Karpas-422 (cell line): ENCODE measurements at places on chromosomes 12 and 14. TPM values are rescaled to one million over a fixed set of nuclear protein-coding genes. Genes with fewer than 3 reads are reported as not detected.

The DPY19L2 gene
- not detected in 2 replicates for total RNA-seq

The KCNMB4 gene
- total RNA-seq = 55.5 and 55.9 TPM in 2 replicates

GRCh38 chr12:48852734-48853688 is 1.0 kb upstream of the DDX23 start:
- H3K4me3 ChIP-seq = peak overlapping the region; percentile 85
- peak overlapping the region; percentile 32 for H3K27ac ChIP-seq
- peaks cover 34% of the 10 kb centered on the region for H3K4me1 ChIP-seq
- DNase-seq = peak; percentile 97
- H3K36me3 ChIP-seq = peaks cover 3% of the 10 kb centered on the region; the same call in 1 of the 2 replicates
- H3K27me3 ChIP-seq = no peaks in the 10 kb centered on the region

GRCh38 chr12:29132316-29132715 is 16.8 kb upstream of the FAR2 start:
- H3K27ac ChIP-seq = no peak overlapping the region
- H3K4me3 ChIP-seq = no peak overlapping the region
- DNase-seq = no peak
- no peaks in the 10 kb centered on the region for H3K4me1 ChIP-seq

- no peaks in the 10 kb centered on the region for H3K27me3 ChIP-seq
- DNase-seq = no peak
- no peaks in the 10 kb centered on the region for H3K4me1 ChIP-seq
- no peak overlapping the region for H3K4me3 ChIP-seq
- no peak overlapping the region for H3K27ac ChIP-seq
These were observed 40.3 kb downstream of the TRAFD1 start for GRCh38 chr12:112165624-112166023.

DNA sequence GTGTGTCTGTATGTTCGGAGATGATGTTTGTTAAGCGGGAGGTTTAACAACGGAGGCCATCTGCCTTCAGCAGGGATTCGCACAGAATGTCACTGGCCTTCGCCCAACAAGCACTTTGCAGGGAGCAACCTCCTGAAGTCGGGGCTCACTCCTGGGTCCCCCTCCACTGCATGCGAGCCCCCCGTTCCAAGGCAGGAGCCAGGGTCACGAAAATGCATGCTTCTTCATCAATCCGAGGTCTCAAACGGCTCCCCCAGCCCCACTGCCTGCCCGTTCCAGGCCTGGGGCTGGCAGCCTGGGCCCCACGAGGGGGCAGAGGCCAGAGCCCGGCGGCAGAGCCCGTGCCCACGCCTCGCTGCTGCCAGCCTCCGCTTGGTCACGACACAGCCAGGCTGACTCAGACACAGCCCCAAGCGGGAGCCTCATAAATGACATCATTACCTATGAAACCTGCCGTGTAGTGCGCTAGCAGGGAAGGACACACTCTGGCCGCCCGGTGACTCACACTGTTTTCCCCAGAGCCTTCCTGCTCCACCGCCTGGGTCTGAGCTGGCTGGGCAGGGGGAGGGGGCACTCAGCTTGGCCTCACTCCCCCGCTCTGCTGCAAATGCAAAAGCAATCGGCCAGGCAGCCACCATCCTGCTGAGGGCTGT is 169.5 kb upstream of the RTL1 start:
- H3K36me3 ChIP-seq = no peaks in the 10 kb centered on the region
- H3K27ac ChIP-seq = no peak overlapping the region
- DNase-seq = peak; percentile 89
- no peaks in the 10 kb centered on the region for H3K27me3 ChIP-seq
